Airway epithelial cell (primary cell): ENCODE measurements at places on chromosomes 2 and 18. TPM values are rescaled to one million over a fixed set of nuclear protein-coding genes. Genes with fewer than 3 reads are reported as not detected.

TANK gene
- 32.0 and 43.4 TPM in 2 replicates for total RNA-seq

PIAS2 gene
- 8.9 and 9.4 TPM in 2 replicates for total RNA-seq

FAM110C gene
- total RNA-seq = 12.9 and 14.2 TPM in 2 replicates

MREG gene
- total RNA-seq = 19.0 TPM in 2 replicates

TWIST2 gene
- 10.0 and 14.7 TPM in 2 replicates for total RNA-seq

PTPRM gene
- total RNA-seq = 17.3 and 22.3 TPM in 2 replicates

ZNF804A gene
- total RNA-seq = 0.05 and 0.07 TPM in 2 replicates
